ENCODE measurements at places on chromosomes 3 and 15. TPM values are rescaled to one million over a fixed set of nuclear protein-coding genes. Genes with fewer than 3 reads are reported as not detected.

DNA sequence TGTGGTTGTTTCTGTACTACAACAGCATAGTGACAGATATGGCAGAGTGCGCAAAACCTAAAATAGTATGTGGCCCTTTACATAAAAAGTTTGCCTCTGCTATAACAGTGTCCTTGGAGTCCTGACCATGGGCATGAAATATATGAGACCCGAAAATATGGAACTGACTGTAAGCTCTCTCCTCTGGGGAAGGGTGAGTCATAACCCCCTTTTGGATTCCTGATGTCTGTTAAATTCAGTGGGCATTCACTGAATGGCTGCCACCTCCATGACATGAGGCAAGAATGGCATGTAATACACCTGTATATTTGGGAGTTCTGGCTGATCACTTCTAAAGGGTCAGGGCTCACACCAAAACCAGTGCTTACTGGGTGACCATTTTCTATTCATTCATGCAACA lies 6.1 kb downstream of the TBC1D2B start:
- H3K27ac ChIP-seq = peak overlapping the region; percentile 41
- H3K4me1 ChIP-seq = peaks cover 27% of the 10 kb centered on the region
- no peaks in the 10 kb centered on the region for H3K27me3 ChIP-seq
- no peaks in the 10 kb centered on the region for H3K36me3 ChIP-seq

MAP2K1 gene
- polyA plus RNA-seq = 30.7 TPM

SI gene
- polyA plus RNA-seq = not detected

DNA sequence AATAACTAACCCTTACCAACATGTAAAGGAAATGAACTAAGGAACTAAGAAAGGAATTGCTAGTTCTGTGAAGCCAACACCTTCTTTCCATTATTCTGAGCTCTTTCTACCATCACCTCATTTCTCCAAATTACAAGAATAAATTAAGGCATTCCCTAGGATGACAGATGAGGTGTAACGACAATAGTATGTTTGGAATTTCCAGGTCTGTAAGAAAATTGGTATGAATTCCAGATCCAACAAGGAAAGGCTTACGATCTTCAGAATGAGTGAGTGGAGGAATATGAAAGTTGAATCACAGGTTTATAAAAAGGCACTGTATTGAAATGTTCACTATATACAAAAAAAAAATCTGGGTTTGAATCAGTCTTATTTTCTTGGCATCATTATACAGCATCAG lies 4.5 kb upstream of the NANOGP8 start:
- H3K4me1 ChIP-seq = no peaks in the 10 kb centered on the region
- no peaks in the 10 kb centered on the region for H3K27me3 ChIP-seq
- H3K27ac ChIP-seq = no peak overlapping the region
- no peak for DNase-seq
- no peak overlapping the region for H3K4me3 ChIP-seq
- H3K36me3 ChIP-seq = no peaks in the 10 kb centered on the region

DNA sequence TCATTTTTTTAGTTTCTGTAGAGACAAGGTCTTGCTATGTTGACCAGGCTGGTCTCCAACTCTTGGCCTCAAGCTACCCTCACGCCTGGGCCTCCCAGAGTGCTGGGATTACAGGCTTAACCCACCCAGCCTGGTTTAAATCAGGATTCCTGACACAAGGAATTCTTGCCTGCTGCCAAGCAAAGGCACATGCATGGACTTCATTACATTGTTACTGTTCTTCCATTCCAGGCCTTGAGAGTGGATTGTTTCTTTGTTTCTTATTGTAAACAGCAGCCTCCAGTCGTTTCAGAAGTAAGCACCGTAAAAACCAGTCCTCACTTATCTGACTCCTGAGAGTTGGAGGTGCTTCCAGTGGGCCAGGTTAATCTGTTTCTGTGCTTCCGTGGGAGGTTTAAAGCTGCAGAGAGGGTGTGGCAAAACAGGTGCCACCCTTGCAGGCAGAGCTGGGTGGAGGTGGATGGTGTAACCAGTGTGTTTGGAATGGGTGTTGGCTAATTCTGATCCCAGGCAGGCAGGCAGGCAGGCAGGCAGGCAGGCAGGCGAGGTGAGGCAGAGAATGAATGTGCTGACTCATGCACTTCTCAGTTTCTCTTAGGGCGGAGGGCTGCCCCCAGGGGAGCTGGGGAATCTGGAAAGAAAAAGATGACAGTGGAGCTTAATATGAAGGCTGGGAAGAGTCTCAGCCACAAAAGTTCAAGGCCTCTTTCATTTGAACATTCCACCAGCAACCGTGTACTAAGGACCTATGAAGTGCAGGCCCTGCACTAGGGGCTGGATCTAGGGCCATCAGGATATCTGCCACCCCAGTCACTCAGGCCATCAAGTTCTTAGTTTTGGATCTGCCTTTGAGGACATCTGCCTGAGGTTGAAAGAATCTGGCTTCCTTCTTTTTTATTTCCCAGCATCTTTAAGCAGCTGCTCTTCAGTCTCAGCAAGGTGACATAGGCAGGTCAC lies 37.0 kb upstream of the CDCP1 start:
- DNase-seq = no peak
- H3K27ac ChIP-seq = no peak overlapping the region
- H3K4me1 ChIP-seq = no peaks in the 10 kb centered on the region
- peaks cover 6% of the 10 kb centered on the region for H3K27me3 ChIP-seq
- no peak overlapping the region for H3K4me3 ChIP-seq

- H3K27me3 ChIP-seq = peaks cover 3% of the 10 kb centered on the region
- H3K27ac ChIP-seq = no peak overlapping the region
- no peaks in the 10 kb centered on the region for H3K36me3 ChIP-seq
- H3K4me3 ChIP-seq = no peak overlapping the region
These were observed 12.8 kb upstream of the SETMAR start for GRCh38 chr3:4290272-4290893.

GRCh38 chr3:21859124-21860081 lies 108.4 kb upstream of the ZNF385D start:
- H3K4me3 ChIP-seq = no peak overlapping the region
- H3K4me1 ChIP-seq = no peaks in the 10 kb centered on the region
- H3K27ac ChIP-seq = no peak overlapping the region
- no peaks in the 10 kb centered on the region for H3K27me3 ChIP-seq

ABHD10 gene
- polyA plus RNA-seq = 24.2 TPM

C3orf20 gene
- polyA plus RNA-seq = not detected

DNA sequence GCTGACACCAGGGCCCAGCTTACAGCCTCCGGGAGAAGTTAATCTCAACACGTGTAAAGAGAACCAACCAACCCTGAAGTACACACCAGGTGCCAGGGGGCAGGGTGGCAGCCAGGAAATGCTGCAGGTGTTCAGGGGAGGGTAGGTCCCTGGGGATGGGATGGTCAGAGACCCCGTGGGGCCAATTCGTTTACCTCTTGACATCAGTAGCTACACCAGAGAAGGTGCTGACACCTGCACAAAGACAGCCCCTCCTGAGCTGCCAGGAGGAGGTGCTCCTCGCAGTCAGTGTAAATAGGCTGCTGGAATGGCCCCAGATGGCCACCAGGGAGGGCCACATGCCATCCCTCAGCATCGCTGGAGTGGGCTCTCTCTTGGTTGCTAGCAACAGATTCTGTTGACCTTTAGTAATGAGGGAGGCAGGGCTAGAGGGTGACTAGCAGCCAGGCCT lies 52.8 kb downstream of the CORO2B start:
- no peak for DNase-seq
- H3K27ac ChIP-seq = no peak overlapping the region
- H3K36me3 ChIP-seq = no peaks in the 10 kb centered on the region
- no peak overlapping the region for H3K4me3 ChIP-seq

GRCh38 chr3:107456501-107456900 lies 66.3 kb upstream of the BBX start:
- DNase-seq = no peak
- no peaks in the 10 kb centered on the region for H3K4me1 ChIP-seq
- no peaks in the 10 kb centered on the region for H3K27me3 ChIP-seq
- H3K4me3 ChIP-seq = no peak overlapping the region
- no peak overlapping the region for H3K27ac ChIP-seq

PLIN1 gene
- not detected for polyA plus RNA-seq

DNA sequence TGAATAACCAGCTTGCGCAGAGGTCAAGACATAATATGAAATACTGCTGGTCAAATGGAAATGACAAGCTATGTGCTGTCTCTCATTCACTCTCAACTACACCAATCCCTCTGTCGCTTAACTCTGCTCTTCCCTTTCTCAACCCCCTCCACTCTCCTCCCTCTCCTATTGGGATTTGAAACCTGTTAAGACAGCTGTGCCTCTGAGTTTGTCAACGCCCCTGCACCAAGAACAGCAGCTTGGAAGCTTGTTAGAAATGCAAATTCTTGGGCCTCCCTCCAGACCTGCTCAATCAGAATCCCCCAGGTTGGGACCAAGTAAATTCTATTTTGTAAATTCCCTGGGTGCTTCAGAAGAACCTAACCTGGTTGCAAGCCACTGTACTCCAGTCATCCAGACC lies 149.7 kb upstream of the ATP2B2 start:
- H3K4me1 ChIP-seq = no peaks in the 10 kb centered on the region
- no peak for DNase-seq
- H3K4me3 ChIP-seq = no peak overlapping the region
- H3K36me3 ChIP-seq = no peaks in the 10 kb centered on the region
- peaks cover 6% of the 10 kb centered on the region for H3K27me3 ChIP-seq

SH2D7 gene
- polyA plus RNA-seq = not detected

GRCh38 chr3:25820366-25820765 lies 30.5 kb downstream of the OXSM start:
- DNase-seq = no peak
- no peaks in the 10 kb centered on the region for H3K27me3 ChIP-seq
- H3K4me3 ChIP-seq = no peak overlapping the region
- H3K4me1 ChIP-seq = no peaks in the 10 kb centered on the region
- H3K27ac ChIP-seq = no peak overlapping the region

All from immature natural killer cell (primary cell).